ENCODE measurements at places on chromosomes 16 and 17.

DNA sequence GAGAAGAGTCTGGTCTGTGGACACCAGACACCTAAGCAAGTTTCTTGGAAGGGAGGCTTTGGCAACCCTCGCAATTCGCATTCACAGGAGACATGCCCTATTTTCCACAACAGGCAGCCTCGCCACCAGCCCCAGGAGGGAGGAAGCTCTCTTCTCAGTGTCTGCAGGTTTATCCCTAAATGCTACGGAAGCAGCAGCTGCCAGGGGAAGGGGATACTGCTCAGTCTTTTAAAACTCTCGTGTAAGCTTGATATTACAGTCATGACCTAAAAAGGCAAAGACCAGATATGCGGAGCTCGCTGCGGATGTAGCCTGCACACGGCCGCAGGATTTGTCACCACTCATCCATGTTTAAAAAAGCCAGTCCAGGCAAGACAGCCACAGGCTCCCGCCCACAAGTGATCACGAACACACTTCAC is 159.2 kb upstream of the RPH3AL start:
- no peak for DNase-seq

- DNase-seq: no peak
Measured at GRCh38 chr17:78746263-78746948, 35.7 kb downstream of the CYTH1 start.

- DNase-seq: no peak
Measured at GRCh38 chr17:43134774-43135453, 9.8 kb upstream of the BRCA1 start.

DNA sequence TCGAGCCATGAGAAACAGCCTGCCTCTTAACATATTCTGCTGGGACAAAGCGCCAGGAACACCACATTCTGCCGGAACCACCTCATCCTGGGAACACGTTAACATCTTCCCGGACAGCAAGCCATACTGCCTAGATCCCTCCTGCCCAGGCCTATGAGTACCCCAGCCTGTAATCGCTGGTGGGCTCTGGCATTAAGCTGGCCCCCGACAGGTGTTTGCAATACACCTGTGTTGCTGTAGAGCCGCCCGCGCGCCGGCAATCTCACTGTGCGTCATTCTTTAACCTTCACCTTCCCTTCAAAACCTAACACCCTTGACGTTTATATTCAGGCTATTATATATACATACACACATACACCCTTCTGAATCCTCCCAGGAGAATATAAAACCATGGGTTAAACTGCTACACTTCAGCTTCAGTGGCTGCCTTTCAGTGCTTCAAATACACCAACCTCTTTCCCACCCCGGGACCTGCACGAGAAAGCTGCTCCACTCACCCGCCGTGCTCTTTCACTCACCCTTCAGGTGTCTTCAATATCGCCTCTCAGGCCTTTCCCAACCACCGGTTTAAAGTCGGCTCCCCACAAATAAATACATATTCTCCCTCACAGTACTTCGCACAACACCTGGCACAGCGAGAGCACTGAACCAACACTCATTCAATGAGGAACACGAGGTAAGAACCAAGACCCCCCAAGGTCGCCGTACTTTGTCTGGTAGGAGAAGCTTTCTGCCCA is 1.0 kb upstream of the ENDOV start:
- DNase-seq: no peak

DNA sequence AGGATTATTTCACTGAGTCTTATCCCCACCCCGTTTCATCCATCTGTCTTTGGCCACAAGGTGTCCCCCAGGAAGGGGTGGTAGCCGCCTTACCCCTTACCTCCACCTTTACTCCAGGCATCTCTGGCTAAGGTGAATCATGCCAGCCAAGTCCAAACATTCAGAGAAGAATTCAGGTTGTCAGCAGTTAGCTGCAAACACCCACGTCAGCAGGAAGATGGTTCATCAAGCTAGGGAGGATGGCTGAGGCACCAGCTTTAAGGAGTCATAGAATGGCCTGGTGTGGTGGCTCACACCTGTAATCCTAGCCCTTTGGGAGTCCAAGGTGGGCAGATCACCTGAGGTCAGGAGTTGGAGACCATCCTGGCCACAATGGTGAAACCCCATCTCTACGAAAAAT is 61.0 kb downstream of the RBFOX1 start:
- DNase-seq: no peak

DNA sequence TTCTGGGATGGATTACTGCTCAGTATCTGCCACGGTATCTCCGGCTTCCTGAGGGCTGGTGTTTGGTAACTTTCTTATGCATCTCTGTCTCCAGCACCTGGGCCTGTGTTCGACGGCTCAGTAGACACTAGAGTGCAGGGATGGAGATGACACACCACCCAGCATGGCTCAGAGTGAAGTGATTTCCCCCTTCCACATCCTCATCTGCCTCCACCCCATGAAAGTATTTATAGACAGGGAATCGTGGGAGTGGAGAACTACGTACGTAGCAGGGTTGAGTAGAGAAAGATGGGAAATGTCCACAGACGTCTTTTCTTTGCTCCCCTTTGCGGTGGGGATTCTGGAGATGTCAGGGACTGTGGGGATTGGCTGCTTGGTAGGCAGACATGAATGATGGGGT is 11.8 kb upstream of the SLC25A19 start:
- DNase-seq: no peak

DNA sequence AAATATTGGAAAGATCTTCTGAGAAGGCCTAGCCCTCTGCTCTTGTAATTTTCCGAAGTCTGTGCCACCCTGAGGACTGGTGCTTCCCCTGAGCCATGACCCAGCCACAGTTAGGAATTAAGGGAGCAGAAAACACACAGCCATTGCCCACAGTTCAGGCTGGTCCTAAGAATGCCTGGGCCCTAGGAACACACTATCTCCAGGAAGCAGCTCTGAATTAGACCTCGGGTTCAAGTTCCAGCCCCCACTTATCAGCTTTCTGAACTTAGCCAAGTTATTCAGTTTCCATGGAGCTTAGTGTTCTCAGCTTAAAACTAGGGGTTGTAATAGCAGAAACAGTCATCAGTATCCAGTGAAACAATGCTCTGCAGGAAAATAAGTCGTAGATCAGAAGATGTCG is 56.0 kb downstream of the CDH13 start:
- DNase-seq: no peak

GRCh38 chr17:78573955-78574354 is 3.2 kb downstream of the DNAH17 start:
- DNase-seq: no peak

GRCh38 chr17:75317671-75318070 is 28.4 kb upstream of the SLC25A19 start:
- DNase-seq: no peak

GRCh38 chr17:9811086-9811485 is 10.8 kb downstream of the GSG1L2 start:
- no peak for DNase-seq

DNA sequence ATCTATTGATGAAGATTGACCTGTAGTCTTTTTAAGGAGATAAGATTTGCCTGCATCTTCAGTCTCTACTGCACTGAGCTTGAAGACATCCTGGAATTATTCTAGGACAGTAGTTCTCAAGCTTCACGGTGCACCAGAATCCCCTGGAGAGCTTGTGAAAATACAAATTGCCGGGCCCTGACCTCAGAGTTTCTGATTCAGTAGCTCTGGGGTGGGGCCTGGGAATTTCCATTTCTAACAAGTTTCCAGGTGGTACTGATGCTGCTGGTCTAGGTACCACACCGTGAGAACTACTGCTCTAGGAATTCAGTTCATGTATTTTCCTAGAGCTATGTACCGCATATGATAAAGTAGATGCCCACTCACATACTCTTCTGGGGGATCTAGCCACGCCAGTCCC is 246.1 kb downstream of the HS3ST3B1 start:
- DNase-seq: no peak

GRCh38 chr16:22055881-22056280 is 36.5 kb upstream of the VWA3A start:
- DNase-seq: no peak

- no peak for DNase-seq
Measured at GRCh38 chr16:25110387-25110947, 1.1 kb upstream of the LCMT1 start.

- no peak for DNase-seq
Measured at GRCh38 chr16:75566758-75567255, 628 bp downstream of the GABARAPL2 start.

DNA sequence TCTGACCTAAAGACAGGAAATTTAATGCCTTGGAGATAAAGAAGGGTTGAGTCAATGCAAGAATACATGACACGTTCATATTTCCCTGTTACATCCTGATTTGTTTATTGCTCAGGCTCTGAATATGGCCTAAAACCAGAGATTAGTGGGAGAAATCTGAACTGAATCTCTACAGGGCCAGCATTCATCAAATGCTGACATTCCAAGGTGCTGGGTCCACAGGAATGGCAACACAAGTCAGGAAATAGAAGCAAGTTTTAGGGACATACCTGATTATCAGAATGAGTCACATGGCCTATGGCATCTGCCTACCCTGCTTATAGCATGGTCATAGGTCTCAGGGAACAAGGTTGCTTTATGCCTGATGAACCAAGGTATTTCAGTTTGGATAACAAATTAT is 117.4 kb upstream of the CES5A start:
- DNase-seq: no peak

DNA sequence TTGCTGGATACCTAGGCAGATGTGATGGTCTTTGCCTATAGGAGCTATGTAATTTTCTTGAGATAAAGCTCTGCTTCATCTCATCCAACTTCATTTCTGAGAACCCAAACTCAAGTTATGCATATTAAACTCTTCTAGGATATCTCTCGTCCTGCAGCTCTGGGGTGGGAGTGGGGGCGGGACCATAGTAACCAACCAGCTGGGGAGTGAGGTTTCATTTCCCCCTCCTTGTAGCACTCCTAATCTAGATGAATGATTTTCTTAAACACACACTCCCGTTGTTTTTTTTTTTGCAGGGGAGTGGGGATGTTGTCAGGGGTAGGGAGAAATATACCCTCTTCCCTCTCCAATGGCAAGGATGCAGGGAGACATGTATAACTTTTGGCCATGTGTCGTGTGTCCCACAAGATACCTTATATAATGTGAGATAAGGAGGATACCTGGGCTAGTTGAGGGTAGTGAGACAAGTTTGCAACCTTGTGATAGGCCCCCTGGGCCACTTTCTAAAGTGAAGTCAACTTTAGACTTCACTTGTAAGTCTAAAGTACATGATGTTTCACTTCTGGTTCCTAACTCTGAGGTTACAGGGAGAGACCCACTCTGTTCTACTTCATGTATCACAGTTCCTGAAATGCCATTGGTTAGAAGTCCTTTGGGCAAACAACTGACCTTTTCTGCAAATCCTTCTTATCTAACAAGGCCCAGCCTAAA is 10.5 kb upstream of the HEATR6 start:
- DNase-seq: no peak

GRCh38 chr17:80826955-80827645 is 164.5 kb upstream of the CHMP6 start:
- no peak for DNase-seq

DNA sequence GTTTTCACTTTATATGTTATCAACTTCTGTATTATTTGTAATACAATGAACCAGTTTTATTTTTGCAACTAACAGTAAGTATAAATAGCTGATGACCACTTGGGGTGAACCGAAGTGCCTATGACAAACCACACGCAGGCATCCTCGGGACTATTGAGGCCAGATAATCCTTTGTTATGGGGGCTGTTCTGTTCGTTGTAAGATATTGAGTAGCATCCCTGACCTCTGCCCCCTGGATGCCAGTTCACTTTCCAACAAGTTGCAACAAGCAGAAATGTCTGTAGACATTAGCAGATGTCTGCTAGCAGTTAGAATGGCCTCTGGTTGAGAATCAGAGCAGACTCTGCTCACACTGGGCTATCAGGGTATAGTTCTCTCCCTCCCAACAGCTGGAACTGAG is 277.0 kb downstream of the WWOX start:
- DNase-seq: no peak

DNA sequence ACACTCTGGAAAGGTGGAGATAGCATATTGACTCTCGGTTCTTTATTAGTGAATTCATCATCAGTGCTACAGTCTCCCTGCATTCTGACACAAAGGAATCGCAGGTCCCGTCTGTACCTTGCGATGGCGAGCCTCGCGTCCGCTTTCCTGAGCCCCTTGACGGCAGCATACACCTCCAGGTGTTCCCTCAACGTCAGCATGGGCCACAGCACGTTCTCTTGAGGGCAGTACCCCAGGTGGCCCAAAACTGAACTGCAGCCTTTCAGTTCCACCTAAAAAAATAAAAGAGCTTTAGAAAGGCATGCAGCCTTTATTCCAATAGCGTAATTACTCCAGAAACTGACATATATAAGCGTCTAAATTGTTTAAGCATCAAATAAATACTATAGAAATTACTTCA is 24.2 kb upstream of the ABCA9 start:
- no peak for DNase-seq

GRCh38 chr16:89616623-89617022 is 3.2 kb downstream of the DPEP1 start:
- DNase-seq: no peak

- no peak for DNase-seq
Measured at GRCh38 chr16:2365397-2366294, 25.1 kb upstream of the ABCA3 start.
